Renal pelvis (tissue), 12 donors: ENCODE measurements at places on chromosomes 13 and 19.

GRCh38 chr13:70747262-70747661 lies 639.0 kb upstream of the KLHL1 start:
- DNase-seq: peak; percentile 16

- no peak for DNase-seq
Measured at GRCh38 chr19:900302-901111, 7.2 kb downstream of the RNU6-9 start.

DNA sequence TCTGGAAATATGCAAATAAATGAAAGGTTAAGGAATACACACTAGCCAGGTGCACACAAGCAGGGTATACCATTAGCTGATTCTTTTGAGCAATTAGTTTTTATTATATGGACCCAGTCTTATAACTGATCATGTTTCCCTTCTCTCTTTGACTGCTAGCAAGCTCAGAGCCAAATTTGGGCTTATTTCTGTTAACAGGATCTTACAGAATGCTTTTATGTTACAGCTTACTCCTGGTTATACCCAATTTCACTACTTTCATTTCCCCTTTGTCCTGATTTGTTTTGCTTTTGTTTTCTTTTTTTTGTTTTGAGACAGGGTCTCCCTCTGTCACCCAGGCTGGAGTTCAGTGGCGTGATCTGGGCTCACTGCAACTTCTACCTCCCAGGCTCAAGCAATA lies 12.9 kb upstream of the TPT1 start:
- no peak for DNase-seq

DNA sequence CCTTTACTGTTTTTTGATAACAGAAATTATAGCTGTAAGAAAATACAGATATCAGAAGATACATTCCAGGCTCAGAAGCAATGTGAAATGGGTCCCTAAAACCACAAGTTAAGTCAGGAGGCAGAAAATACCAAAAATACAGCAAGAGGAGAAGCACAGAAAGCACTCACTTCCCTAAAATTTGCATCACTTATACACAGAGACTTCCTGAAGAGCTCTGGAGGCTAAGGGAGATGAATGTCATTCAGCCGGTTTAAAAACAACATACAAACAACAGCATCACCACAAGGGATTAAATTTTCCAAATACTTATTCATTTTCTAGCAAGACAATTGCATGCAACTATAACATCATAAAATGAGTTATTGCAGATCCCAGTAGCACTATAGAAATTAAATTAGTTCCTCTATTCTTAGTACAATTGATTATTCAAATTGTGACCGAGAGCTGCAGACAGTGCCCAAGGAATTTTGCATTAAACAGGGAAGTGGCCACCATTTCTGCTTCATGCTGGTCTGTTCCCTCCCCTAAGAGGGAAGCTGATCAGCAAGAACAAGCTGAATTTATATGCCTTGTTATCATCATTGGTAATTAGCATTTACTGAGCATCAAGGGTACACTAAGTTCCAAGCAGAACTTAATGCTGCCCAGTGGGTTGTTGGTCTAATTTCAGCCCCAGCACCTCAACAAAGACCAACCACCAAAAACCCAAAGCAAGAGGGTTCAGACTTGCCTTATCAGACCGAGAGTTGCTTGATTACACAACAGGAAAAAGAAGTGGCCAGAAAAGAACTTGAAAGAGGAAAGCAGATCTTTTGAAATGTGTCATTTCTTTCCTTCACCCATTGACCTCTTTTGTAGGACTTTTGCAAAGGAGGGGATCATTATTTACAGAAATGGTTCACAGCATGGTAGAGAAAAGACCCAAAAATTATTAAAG lies 140.7 kb downstream of the KCTD12 start:
- no peak for DNase-seq

- no peak for DNase-seq
Measured at GRCh38 chr19:50599427-50599826, 31.2 kb upstream of the LRRC4B start.

GRCh38 chr13:87810920-87811344 lies 139.8 kb downstream of the SLITRK5 start:
- DNase-seq: no peak

GRCh38 chr13:33639626-33640080 lies 178.3 kb upstream of the RFC3 start:
- no peak for DNase-seq

- DNase-seq: no peak
Measured at GRCh38 chr13:36875431-36875830, 44.6 kb downstream of the SMAD9 start.

DNA sequence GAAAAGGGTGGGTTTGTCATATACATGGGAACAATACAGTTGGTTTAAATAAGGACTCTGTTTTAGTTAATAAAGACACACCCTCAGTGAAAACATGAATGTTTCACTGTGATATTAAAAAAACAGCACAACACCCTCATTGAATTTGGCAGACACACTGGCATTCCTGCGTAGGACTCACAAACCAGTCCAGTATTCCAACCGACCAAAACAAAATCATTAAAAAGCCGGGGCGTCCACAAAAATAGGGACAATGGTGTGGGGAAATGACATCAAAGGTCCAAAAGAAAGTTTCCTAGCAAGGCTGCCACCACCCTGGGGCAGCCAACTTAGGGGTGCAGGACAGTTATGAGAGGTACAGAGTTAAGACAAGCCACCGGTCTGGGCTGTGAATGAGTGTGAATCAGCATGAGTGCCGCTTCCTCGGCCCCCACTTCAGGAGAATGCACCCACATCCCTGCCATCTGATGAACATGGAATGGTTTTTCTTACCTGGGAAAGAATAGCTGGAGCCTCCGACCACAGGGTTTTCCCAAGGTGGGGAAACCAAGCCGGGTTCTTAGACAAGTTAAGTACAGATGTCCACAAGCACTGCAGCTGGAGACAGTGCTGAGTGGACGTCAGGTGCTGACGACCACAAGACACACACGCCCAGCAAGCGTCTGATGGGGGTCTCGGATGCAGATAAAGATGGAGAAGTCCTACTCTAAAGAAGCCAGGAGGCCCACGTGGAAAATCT lies 73.3 kb downstream of the KLF2 start:
- no peak for DNase-seq

GRCh38 chr13:75309981-75310580 lies 171.9 kb downstream of the TBC1D4 start:
- no peak for DNase-seq

DNA sequence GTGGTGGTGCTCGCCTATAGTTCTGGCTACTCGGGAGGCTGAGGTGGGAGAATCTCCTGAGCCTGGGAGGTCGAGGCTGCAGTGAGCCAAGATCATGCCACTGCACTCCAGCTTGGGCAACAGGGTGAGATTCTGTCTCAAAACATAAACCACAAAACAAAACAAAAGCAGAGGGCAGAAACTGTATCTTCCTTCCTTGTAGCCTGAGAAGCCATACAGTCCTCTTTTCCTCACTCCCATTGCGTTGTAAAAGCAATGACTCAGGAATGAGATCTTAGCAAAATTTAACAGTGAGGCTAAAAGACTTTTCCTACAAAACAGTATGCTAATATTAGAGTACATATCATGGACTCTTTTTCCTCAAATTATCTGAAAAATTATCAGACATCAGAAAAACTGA lies 130.9 kb downstream of the SHISA2 start:
- DNase-seq: no peak

DNA sequence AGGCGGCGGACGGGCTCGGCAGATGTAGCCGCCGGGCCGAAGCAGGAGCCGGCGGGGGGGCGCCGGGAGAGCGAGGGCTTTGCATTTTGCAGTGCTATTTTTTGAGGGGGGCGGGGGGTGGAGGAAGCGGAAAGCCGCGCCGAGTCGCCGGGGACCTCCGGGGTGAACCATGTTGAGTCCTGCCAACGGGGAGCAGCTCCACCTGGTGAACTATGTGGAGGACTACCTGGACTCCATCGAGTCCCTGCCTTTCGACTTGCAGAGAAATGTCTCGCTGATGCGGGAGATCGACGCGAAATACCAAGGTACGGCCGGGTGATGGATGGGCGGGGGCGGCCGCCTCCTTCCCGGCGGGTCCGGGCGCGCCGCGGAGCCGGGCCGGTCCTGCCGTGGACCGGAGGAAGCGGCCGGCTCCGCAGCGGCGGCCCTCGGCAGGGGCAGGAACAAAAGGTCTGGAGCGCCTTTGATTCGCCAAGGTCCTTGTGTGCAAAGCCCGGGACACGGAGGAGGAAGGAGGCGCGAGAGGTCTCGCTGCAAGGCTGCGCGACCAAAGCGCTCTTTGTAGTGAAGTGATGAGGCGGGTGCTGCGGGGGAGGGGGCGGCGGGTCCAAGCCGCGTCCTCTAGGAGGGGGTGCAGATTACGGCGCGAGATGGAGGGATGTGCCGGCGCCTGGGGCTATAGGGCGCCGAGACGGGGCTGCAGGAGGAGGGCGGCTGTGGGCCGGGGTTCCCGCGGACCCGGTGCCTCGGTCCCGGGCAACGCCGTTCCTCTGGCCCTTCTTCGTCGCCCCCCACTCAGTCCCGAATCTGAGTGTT lies 689 bp downstream of the ING1 start:
- DNase-seq: peak; percentile 58

GRCh38 chr13:79392882-79393563 lies 13.0 kb downstream of the RBM26 start:
- no peak for DNase-seq

DNA sequence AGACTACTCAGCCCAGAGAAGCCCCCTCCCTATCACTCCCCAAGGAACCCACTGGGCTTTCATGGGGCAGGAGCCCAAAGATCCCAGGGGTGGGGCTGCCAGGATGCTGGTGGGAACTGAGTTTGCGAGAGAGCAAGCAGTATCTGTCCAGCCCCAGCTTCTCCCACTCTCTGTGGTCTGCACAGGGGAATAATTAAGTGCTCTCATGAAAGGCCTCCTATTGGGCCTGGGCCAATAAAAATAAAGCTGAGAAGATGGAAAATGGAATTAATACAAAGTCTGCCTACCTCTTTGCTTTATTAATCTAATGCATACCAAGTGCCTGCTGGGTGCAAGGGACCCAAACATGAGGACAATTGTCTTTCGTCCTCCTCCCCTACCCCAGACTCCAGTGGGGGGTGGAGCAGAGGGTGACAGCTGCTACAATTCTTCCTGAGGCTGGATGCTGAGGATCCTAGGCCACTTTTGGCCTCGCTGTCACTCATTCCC lies 5.4 kb downstream of the DDX39A start:
- DNase-seq: no peak

GRCh38 chr19:15396436-15396835 lies 16.8 kb upstream of the AKAP8 start:
- DNase-seq: no peak

GRCh38 chr13:93690139-93690538 lies 463.5 kb downstream of the GPC6 start:
- peak; percentile 38 for DNase-seq

- DNase-seq: no peak
Measured at GRCh38 chr13:33228648-33229445, 56.7 kb downstream of the STARD13 start.

GRCh38 chr19:46202426-46202825 lies 27.1 kb upstream of the IGFL1 start:
- DNase-seq: no peak
